ENCODE measurements at places on chromosomes 1 and 21. TPM values are rescaled to one million over a fixed set of nuclear protein-coding genes. Genes with fewer than 3 reads are reported as not detected.

The RPTN gene
- under 0.01 TPM for total RNA-seq

The STIL gene
- 4.2 TPM for total RNA-seq

The OR10Z1 gene
- total RNA-seq, result not detected

The NCMAP gene
- not detected for total RNA-seq

The CHI3L2 gene
- 20.9 TPM for total RNA-seq

The GOLT1A gene
- total RNA-seq, result not detected

The PDE9A gene
- total RNA-seq, result 1.3 TPM

The FMO5 gene
- total RNA-seq, result 0.19 TPM

The C1orf226 gene
- total RNA-seq, result 0.56 TPM

All from regular cardiac myocyte (primary cell).